ENCODE measurements at places on chromosomes 5 and 9.

- DNase-seq: no peak
Measured at GRCh38 chr5:52906845-52907244, 82.3 kb upstream of the ITGA2 start.

GRCh38 chr9:127112056-127112455 is 10.4 kb downstream of the ANGPTL2 start:
- no peak for DNase-seq

DNA sequence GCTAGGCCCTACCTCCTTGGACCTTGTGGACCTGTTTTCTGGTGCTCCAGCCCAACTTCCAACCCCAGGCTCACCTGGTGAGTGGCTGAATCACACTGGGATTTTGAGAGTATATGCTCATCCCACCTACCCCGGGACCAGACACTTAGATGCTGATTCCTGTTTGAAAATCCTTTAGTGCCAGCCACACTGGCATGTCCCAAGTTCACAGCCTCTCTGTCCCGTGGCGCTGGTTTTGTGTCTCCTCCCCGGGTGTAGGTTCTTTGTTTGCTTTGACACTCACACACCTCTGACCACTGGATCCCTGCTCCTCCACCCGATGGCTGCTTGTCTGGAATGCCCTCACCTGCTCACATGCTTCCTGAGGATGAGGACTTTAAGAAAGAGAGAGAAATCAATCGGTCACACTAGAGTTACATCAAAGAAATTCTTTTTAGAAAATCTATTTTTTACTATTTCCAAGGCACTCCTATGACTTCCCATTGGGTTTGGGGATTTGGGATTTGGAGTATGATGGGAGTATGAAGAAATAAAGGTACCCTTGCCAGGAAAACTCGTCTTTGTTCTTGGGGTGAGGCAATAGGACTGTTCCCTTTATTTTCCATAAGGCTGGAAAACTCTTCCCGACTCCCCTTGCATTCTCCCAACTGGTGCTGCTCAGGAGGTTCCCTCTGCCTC is 7.3 kb upstream of the SLC25A48 start:
- DNase-seq: no peak

DNA sequence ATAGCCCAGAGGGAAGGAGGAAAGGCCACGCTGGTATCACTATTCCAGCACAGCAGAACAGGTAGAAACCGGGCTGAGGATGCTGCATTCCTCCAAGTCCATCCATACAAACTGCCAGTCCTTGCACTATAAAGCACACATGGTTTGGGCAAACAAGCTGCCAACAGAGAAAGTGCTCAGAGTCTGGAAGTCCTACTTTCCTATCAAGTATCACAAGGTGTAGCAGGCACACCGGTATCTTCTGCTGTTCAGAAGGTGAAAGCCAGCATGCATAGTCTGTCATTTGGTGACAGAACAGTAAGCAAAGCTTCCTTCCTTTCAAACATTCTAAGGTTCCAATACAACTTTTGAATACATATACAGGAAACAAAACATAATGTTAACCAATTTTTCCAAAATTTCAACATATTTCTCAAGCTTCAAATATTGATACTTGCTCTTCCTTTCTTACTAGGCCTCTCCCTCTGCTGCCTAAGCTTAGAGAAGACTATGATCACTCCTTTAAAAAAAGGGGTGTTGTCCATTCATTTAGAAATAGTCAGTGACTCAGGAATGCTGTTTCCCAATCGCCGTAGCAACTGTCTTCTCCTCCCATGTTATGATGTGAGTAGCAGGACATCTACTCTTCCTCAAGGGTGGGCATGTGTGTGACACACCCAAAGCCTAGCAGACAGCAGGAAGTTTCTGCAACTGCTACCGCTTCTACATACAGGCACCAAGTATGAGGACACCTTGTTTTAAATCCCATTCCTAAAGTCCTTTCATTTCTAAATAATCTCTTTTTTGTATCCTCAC is 14.7 kb downstream of the DIAPH1 start:
- DNase-seq: no peak

DNA sequence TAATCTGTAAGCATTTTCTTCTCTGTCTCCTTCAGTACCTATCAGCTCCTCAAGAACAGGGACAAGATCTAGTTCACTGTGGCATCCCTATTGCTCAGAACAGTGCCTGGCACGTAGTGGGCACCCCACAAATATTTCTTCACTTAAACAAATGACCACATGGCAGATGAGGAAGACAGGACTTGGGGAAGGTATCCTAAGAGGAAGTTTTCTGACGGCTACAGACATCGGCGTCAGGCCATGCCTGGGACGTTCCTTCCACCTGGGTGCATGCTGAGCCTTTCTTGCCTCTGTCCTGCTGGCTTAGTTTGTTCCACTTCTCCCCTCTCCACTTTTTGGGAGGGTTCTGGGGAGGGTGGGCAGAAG is 60.2 kb downstream of the NEURL1B start:
- no peak for DNase-seq

All from T-cell (primary cell).